ENCODE measurements at places on chromosomes 12 and 14.

DNA sequence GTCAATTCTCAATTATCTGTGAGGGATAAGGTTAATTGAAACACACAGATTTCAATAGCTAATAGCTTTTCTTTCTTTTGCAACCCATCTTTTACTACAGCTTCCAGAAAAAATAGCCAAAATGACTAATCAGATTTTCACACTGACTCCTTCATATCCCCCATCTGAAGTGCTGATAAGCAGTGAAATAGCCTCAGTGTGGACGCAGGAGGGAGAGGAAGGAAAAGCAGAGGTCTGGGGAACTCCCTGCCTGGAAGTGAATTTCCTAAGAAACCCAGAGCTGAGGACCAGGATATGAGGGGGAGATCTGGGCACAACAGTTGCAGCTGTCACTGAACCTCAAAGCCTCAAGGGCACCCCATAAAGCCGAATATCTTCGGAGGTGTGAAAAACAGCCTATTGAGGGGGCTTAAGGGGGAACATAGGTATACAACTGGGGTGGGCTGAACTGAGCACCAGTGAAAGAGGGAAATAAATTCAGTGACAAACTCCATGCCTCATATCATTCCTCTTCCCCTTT lies 60.9 kb downstream of the EMP1 start:
- no peak for DNase-seq

GRCh38 chr14:49942090-49942489 lies 49.2 kb downstream of the ARF6 start:
- no peak for DNase-seq

DNA sequence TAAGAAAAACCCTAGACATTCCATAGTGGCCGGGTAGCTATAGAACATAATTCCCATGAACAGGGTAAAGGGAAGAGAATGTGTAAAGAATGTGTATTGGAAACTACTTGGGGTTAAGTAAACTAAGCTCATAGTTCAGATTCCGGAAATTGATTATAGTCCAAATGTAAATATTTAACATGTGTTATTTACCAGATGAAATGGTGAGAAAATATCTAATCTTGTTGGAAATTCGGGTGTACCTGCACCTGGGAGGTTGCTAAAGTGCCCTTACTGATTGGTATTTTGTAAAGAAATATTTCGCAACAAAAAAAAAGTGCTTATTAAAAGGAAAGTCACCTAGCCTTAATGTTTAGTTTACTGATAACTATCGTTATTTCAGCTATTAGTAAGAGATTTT lies 14.4 kb downstream of the RASSF9 start:
- DNase-seq, result no peak

GRCh38 chr14:24113379-24113800 lies 1.2 kb upstream of the DCAF11 start:
- no peak for DNase-seq

DNA sequence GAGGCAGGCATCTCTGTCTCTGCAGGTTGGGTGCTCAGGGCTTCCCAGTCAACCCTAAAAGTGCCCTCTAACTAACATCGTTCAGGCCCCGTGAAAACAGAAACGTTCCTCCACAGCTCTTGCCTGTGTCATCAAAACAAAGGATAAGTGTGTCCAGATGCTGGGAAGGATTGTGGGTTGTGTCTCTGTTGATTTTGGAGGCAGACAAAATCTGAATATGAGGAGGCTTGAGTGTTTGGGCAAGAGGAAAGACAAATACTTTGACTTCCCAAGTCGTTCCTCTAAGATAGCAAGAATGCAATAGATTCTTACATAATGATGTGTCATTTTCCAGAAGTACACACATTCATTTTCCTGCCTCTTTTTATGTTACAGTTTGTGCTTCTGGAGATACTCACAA lies 52.9 kb downstream of the SERPINA3 start:
- peak; percentile 17 for DNase-seq

DNA sequence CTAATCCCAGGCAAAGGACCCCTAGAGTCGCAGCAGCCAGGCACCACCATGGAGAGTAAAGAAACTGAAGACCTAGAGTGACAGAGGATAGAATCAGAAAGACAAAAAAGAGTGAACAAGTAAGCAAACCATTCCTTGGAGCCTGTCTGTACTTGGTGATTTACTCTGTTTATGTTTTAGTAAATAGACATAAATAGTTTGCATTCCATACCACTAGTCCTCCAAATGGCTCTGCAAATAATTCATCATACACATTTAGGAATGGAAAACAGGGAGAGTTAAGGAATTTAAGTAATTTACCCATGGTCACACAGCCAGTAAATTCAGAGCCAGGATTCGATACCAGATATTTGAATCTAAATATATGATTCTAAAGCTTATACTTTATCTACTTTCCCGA lies 2.8 kb downstream of the OLR1 start:
- no peak for DNase-seq

- no peak for DNase-seq
These were observed 422.2 kb downstream of the APAF1 start for GRCh38 chr12:99067171-99067785.

GRCh38 chr14:104749111-104749649 lies 3.8 kb upstream of the SIVA1 start:
- DNase-seq, result no peak

DNA sequence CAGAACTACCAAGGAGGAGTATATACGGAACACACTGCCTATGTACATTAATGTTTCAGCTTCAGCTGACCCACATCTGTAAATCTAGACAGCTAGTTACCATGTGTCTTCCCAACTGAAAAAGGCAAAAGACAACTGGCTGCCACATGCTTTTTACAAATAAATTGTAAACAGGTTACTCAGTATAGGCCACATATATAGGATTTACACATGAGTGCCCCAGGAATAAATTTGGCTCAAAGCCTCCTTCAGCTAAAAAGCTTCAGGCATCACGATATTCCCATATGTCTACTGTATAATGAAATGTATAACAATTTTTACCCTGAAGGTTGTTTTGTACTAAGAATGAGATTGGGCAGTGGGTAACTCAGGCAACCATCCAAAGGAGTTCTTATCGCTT lies 175.9 kb upstream of the BMP4 start:
- no peak for DNase-seq

DNA sequence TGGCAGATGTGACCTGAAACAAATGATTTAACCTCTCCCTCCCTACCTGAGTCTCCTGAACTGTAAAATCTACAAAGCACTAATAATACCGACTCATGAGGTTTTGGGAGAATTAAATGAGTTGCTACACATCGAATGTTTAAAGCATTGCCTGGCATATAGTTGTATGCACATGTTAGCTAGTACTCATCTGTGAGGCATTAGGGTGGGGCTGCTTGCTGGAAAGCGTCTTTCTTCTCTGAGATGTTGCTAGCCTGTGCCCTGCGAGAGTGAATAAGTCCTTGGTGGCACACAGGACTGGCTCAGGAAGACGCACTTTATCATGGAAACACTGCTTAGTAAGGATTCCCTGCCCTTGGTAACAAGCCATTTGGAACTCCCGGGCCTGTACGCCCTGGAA lies 6.1 kb downstream of the RAPGEF3 start:
- peak; percentile 48 for DNase-seq

GRCh38 chr12:6952121-6952862 lies 1.1 kb downstream of the PTPN6 start:
- no peak for DNase-seq

- no peak for DNase-seq
These were observed 38.9 kb downstream of the SLC2A14 start for GRCh38 chr12:7833831-7834230.

GRCh38 chr12:39915249-39915648 lies 190.6 kb downstream of the SLC2A13 start:
- DNase-seq, result no peak

GRCh38 chr14:81123811-81124210 lies 96.9 kb downstream of the GTF2A1 start:
- no peak for DNase-seq

DNA sequence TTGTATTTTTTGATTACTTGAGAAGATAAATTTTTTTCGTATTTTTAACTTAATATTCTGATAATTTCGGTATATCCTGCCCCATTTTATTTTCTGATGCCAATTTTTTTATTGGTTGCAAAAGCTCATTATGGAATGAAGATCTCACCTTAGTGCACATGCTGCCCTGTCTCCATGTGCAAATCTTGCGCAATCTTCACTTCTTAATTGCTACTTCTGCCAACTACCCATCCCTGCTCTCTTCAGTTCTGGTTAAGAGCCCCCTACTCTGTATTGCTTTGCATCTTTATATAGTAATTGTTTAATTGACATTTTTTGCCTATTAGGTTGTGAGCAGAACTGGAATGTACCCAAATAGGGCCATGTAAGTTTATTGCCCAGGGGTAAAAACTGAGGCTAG lies 20.5 kb upstream of the LRRK2 start:
- DNase-seq, result no peak

DNA sequence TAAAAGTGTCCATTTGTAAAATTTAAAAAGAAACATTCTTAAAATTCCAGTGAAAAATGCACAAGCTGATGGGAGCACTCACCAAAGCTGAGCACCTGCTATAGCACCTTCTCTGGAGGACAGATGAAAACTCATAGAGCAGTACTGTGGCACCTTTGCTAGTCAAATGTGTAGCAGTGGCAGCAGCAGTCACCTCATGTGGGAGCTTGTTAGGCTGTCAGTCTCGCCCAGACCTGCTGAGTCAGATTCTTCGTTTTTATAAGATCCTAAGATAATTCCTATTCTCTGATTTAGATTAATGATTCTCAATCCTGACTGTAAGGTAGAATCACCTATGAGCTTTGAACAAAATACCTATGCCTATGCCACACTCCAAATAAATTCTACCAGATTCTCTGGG lies 325.8 kb downstream of the RPL10L start:
- DNase-seq, result no peak

GRCh38 chr12:42481368-42481767 lies 108.2 kb downstream of the PRICKLE1 start:
- DNase-seq, result no peak

- no peak for DNase-seq
These were observed 74.2 kb downstream of the PAPOLA start for GRCh38 chr14:96576359-96576758.

DNA sequence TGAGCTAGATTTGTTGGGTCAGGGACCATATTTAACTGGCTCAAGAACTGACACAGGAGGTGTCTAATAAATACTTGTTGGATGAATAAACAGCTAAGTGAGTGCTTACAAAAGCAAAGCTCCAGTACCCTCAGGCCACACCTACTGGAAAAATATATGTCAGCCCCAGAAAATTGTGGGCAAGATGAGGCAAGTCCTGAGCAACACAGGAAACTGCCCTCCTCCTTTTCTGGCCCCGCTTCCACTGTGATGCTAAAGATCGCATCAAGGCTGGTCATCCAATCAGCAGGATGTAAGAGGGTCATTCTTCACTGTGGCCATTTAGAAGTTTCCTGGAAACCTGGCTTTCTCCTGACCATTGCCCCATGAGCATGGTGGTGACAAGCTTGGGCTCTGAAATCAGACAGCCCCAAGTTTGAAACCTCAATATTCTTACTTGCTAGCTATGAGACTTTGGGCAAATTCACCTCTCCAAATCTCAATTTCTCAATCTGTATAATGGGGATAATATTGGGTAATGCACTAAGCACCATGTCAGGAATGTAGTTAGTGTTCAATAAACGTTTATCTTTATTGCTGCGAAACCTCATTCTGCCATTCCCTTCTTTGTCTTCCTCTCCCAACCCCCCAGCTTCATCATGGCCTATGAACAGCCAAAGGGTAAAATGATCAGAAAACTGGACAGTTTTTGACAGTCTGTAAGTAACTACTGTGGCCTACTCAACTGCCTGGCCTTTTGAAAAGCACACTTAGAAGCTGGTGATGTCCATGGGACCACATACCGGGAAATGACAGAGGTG lies 139.3 kb upstream of the PZP start:
- DNase-seq, result no peak

- no peak for DNase-seq
These were observed 1.1 kb downstream of the CCDC197 start for GRCh38 chr14:93997916-93998870.

DNA sequence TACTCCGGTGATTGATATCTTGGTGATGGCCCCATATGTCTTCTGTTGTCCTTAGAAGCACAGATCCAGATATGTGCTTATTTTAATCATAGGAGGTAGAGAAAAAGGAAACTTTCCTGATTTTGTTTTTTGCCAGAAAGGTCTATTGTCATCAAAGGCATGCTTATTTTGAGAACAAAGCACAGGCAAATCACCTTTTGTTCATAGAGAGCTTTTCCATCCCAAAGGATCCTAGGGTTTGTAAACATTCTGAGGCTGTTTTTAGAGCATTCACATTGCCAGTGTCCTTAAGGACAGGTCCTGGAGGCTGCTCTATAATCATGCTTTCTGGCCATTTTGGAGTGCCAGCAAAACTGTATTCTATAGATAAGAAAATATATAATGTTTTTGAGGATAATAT lies 148.5 kb upstream of the SEL1L start:
- no peak for DNase-seq

DNA sequence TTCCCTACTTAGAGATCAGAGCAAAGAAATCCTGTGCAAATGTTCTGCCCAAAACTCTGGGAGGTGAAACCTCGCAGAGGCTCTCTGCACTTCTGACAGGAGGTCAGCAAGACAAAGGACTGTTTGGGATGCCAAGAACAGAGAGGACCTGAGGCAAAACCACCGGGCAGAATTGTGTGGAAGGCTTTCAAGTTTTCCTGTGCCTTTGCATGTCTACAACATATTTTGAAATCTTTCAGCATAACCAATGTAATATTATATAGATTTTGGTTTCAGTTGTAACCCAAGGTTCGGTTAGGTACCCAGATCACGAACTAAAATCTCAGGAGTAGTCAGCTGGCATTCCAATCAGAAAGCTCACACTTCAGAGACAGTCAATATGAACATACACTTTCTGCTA lies 99.4 kb upstream of the PLEKHA5 start:
- no peak for DNase-seq

GRCh38 chr14:37597538-37597913 lies 2.1 kb downstream of the TTC6 start:
- no peak for DNase-seq

DNA sequence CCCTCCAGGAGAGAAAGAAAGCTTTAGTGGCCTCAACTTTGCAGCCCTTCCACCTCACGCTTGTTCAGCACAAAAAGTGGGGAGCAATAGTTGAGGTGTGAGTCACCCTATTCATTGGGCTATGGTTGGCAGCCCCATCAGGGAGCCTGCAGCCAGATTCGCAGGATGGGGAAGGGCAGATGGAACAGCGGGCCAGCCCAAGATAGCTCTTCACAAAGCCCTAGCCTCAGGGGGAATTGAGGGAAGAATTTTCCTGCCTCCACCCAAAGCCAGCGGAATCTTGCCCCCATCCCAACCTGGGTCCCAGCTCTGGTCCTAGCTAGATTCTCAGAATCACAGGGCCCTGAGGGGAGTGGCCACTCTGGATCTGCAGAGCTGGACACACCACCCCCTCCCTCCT lies 3.6 kb upstream of the KRT5 start:
- DNase-seq, result no peak

GRCh38 chr12:102465762-102466560 lies 14.4 kb downstream of the IGF1 start:
- no peak for DNase-seq

DNA sequence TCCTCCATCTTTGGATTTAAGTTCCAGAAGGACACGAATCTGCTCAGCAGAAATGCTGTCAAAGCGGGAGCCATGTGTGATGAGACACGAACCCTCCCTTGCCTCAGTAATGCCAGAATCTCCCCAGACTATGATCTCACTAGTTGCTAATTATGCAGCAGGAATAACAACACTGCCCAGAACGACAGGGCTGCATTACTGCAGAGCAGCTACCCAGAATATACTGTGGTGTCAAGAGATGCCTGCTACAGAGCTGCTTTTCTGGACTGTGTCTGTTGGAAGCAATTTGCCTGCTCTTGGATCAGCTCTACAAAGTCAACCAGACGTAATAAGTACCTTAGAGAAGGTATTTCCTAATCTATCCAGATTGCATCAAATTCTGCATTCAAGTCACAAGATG lies 5.5 kb downstream of the CSRNP2 start:
- no peak for DNase-seq

All from HS-27A (cell line).